Left lobe of liver (tissue), 2 donors: ENCODE measurements at places on chromosomes 16 and 17.

GRCh38 chr16:72744076-72744793 lies 303.7 kb downstream of the ZFHX3 start:
- DNase-seq: no peak

DNA sequence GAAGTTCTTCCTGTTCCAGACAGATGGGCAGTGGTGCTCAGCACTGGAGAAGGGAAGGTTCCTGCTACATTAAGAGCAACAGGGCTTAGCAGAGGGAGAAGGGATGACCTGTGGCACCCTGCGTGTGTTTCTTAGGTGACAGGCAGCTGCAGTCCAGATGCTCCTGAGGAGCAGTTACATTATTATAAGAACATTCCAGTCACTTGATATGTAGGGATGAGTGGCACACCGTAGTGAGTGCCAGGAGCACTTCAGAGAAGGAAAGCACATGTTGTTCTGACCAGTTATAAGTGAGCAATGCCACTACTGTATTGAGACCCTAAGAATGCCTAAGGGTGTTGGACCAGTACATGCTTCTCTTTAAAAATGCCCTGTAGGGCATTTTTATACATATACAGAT lies 39.9 kb upstream of the MRC2 start:
- DNase-seq: no peak

DNA sequence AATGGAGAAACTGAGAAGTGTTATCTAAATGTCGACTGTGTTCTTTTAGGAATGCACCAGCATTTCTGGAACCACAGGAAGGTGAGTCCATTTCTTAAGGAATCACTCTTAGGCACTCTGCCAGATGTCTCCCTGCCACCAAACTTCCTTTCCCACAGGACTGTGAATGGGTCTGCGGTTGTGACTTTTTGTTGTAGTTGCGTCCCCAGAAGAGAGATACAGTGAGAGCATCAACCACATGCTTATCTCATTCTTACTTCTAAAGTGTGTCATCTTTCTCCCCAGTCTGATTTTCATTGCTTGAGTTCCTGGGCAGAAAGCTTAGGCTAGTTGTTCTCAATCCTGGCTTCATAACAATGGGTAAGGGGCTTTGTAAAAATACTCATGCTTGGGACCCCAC lies 13.4 kb downstream of the ITPRIPL2 start:
- DNase-seq: no peak

- DNase-seq: no peak
These were observed 19.5 kb downstream of the MPHOSPH6 start for GRCh38 chr16:82150549-82150948.

GRCh38 chr17:17028878-17029535 lies 13.2 kb upstream of the MPRIP start:
- DNase-seq: no peak

DNA sequence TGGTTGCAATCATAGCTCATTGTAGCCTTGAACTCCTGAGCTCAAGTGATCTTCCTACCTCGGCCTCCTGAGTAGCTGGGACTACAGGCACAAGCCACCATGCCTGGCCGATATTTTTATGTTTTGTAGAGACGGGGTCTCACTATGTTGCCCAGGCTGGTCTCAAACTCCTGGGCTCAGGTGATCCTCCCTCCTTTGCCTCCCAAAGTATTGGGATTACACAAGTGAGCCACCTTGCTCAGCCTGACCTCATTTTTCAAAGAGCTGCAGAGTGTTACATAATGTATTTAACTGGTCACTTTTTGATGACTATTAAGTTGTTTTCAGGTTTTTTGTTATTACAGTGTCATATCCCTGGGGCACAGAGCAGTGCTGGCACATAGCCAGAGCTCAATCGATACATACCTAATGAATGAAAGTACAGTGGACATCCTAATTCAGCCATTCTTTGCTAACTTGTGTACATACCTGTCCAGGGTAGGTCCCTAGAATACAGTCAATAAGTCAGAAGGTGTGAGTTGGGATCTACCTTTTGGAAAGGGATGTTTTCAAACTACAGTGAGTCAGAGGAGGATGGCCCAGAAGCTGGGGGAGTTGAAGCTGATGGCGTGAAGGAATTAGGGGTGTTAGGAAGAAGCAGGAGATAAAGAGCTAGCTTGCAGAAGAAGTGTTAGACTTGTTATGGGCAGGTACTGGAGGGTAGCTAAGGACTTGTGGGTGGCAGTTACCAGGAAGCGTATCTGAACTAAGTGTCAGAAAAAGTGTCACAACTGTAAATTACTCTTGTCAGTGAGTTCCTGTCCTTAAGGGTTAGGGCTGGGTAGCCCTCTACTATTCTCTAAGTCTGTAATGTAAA lies 20.1 kb upstream of the CYLD start:
- DNase-seq: no peak

DNA sequence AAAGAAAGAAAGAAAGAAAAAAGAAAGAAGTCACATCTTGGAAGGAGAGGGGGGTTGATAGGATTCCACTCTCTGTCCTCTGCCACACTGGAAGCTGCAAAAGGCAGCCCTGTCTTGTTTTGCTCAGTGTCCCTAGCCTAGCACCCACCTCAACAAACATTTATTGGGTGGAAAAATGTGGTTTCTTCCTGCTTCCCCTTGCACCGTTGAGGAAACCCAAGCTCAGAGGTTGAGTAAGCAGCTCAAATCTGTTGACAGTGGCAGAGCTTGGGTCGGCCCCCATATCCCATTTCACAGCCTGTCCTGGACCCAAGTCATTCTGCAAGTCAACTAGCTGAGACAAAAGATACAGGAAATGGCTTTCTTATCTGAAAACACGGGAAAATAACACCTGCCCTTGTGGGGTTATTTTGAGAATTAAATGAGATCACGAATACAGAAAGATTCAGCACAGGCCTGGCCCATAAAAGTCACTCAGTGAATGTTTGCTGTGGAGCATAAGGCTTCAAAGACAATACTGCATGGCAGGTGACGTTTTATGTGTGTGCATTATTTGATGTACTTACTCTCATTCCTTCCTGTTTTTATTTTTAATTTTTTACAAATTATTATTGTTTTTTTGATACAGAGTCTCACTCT lies 63.6 kb downstream of the SCNN1B start:
- DNase-seq: no peak

DNA sequence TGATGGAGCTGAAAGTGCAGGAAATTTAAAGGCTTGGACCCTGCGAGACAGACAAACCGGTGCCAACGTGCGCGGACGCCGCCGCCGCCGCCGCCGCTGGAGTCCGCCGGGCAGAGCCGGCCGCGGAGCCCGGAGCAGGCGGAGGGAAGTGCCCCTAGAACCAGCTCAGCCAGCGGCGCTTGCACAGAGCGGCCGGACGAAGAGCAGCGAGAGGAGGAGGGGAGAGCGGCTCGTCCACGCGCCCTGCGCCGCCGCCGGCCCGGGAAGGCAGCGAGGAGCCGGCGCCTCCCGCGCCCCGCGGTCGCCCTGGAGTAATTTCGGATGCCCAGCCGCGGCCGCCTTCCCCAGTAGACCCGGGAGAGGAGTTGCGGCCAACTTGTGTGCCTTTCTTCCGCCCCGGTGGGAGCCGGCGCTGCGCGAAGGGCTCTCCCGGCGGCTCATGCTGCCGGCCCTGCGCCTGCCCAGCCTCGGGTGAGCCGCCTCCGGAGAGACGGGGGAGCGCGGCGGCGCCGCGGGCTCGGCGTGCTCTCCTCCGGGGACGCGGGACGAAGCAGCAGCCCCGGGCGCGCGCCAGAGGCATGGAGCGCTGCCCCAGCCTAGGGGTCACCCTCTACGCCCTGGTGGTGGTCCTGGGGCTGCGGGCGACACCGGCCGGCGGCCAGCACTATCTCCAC lies at the start of gene NOG:
Gene NOG (plus strand): TSS at position 54 of the 674 bp plus-strand sequence. CDS start 525 bp downstream, at position 579.
- peak; percentile 60 for DNase-seq

DNA sequence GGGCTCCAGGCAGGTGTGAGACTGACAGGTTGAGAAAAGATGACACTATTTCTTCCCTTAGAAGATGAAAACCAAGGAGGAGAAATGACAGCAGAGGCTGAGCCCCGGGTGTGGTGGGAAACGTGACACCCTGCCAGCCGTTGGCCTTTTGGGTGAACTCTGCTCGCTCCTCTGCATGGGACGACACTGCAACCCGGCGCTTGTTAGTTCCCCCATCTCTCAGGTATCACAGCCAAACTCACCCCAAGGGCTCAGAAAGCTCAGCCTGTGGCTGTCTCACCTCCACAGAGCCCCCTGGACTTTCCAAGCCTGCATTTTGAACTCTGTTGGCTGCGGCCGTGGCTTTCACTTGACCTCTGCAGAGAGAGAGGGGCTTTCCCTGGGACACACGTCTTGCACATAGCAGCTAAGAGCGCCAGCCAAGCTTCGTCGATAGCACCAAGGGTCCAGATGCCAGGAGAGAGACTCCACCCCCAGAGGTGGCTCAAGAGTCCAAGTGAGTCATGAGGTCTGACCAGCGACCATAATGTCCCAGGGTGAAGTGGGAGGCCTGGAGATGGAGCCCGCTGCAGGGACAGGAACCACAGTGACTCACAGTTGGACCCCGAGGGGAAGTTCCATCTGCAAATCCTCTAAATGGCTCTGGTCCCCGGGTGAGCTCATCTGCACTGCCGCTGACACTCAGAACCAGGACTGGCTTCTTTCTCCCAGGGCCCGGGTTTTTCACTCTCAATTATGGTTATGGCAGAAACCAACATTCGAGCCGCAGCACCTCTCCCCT lies 301.9 kb downstream of the SOX9 start:
- DNase-seq: no peak

DNA sequence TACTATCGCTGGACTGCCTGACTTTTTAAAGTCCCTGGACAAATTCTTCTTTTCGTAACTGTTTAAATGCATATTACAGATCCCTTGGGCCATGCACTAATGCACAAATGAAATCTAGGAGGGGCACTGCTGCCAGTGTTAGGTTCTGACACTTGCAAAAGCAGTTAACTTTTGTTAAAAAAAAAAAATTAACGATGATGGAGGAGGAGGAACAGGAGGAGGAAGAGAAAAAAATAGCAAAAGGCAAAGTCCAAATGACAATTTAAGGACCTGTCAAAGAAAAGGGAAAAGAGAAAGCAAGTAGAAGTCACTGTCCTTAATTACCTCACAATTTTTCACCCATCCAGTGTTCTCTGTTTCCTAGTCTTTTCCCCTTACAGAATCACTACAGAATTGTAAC lies 97.8 kb upstream of the CORO6 start:
- DNase-seq: no peak

GRCh38 chr17:75559958-75560533 lies 27.6 kb upstream of the MYO15B start:
- DNase-seq: peak; percentile 77

- no peak for DNase-seq
These were observed 798 bp upstream of the SLC39A11 start for GRCh38 chr17:73093286-73093685.

- no peak for DNase-seq
These were observed 5.7 kb upstream of the SCPEP1 start for GRCh38 chr17:56972111-56972730.

DNA sequence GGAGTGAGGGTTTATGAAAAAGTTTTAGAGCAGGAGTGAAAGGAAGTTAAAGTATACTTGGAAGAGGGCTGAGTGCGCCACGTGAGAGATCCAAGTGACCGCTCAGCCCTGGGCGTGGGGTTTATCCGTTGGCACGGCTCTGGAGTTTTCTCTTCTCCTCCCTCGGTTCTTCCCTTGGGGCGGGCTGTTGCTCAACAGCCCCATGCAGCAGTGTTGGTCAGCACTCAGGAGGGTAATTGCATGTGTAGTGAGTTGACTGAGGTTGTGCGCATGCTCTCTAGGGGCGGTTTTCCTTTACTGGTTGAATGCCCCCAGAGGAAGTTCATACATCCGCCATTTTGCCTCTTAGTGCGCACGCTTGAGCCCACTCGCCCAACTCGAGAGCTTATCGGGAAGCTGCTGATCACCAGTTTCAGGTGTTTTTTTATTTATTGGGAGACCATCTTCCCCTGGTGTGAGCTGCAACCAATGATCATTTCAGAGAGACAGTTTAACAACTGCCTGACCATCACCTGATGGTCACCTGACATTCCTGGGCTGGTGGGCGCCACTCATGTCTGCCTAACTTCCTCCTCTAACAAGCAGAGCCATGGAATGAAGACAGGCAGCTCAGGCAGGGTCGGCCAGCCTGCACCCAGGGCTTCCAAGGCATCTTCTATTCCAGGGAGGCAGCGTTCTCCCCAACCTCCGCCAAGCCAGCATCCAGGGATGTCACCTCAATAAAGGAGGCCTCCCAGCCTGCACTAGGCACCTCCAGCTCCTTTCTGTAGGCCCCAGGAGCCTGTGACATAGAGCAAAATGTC lies 41.3 kb upstream of the DNAH17 start:
- no peak for DNase-seq

- DNase-seq: no peak
These were observed 26.4 kb upstream of the TEKT1 start for GRCh38 chr17:6857904-6858303.

DNA sequence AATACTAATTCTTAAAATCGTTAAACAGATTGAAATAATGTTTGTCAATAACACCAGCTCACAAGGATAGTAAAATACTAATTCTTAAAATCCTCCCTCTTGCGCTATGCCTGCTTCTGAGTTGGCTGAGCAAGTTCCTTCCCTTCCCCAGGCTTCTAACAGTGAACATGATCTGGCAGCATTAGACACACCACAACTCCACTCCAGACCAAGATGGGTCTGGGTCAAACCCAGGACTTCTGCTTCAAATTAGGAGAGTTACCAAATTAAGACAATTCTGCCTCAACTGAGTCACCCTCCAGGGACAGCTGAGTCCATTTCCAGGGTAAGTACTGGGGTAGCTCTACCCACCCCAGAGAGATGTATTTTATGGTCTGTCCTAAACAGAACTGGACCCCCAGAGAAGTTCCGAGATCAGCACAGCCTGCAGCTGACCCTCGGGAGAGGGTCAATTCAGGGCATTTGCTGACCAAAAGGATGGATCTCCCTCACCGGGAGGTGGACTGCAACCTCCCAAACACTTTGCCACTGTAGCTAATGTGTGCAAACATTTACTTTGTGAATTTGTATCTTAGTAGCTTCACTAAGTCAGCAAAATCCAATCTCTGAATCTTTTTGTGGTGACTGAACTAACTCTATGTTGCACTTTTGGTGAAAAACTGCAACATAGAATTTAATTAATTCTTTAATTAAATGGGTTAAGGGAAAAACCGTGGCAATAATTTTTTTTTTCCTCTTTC lies 48.8 kb downstream of the ADCY9 start:
- no peak for DNase-seq
